Sciatic nerve (tissue), 2 donors: ENCODE measurements at places on chromosomes 5 and 9.

- DNase-seq = no peak
Observed at GRCh38 chr9:77752554-77752953, 104.4 kb upstream of the GNA14 start.

DNA sequence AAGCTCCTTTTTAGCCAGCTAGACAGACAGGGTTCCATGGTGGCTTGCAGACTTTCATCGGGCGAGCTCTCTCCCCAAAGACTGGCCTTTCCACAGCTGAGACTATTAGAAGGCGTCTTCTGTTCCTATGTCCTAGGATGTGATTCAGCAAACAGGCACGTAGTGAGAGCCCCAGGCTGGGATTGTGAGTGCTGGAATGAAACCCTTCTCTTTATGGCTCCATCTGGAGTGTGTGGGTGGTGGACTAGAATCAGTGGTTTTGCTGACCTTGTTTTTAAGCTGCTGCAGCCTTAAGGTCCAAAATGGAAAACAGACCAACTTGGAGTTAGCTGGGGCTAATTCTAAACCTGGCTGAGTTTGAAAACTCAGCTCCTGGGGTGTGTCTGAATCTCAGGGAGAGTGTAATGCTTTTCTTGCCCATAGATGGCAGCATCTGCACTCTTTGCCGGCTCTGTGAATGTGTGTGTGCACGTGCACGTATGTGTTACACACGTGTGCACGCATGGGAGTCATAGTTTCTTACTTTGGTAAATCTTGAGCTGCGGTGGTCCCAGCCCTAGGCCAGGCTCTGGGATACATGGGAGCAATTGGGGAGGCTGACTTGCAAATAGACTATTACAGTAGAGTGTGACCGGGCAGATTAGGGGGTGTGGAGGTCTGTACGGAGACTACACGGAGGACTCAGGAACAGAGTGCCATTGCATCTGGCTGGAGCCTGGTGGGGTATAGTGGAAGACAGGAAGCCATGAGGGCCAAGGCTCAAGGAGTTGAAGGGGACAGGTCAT, 10.7 kb downstream of the GSN start:
- peak; percentile 78 for DNase-seq

GRCh38 chr5:155926031-155926430, 400.9 kb upstream of the SGCD start:
- no peak for DNase-seq

DNA sequence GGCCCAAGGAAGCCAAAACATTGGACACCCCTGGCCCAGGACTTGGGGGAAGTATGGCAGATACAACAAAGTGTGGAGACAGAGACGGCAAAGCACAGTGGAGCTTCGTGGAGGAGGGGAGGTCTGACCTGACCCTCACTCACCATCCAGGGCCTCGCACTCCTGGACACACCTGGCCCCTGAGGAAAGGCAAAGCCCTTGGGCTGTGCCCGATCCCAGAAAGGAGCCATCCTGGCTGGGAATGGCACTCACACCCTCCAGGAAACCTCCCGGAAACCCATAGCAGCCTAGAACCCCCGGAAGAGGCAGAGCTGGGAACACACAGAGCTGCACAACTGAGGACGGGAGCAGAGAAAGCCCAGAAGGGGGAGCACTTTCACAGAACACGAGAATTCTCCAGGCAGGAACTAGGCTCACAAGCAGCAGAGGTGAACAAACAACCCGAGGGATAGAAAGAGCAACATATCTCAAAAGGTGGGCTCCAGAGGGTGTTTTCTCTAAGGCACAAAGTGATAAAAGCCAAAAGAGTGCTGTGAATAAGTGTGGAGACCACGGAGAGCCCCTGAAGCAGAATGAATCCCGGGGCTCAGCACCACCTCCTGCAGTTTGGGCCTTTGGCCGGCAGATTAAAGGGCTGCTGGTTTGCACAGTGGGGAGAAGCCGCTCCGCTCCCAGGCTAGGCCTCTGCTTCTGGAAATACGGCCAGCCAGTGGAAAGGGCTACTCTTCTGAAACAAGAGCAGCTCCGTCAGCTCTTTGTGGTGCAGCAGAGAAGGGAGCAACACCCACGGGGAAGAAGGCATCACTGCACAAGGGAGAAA, 108.2 kb downstream of the UBE2R2 start:
- DNase-seq = no peak

- DNase-seq = no peak
Observed at GRCh38 chr5:61370506-61370905, 38.4 kb downstream of the ZSWIM6 start.

GRCh38 chr5:132104556-132104955, 31.0 kb downstream of the CSF2 start:
- DNase-seq = no peak

DNA sequence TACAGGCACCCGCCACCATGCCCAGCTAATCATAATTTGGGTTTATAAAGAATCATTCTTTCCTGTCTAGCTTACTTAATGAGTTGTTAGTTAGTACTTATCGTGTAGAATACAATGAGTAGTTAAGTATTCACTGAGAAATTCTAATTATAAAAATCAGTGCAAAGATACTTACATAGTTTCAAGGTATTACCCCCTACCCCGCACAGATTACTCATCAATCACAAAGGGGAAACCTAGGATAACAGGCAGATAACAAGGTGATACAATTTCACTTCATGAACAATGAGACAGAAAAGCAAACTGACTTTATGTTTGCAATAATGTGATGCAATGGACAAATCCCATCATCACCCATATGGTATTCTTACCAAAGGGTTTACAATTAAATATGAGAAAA, 109.6 kb downstream of the FAM174A start:
- no peak for DNase-seq

- DNase-seq = no peak
Observed at GRCh38 chr5:143361438-143361837, 42.0 kb downstream of the NR3C1 start.

- no peak for DNase-seq
Observed at GRCh38 chr5:16546732-16547131, 70.1 kb downstream of the RETREG1 start.

DNA sequence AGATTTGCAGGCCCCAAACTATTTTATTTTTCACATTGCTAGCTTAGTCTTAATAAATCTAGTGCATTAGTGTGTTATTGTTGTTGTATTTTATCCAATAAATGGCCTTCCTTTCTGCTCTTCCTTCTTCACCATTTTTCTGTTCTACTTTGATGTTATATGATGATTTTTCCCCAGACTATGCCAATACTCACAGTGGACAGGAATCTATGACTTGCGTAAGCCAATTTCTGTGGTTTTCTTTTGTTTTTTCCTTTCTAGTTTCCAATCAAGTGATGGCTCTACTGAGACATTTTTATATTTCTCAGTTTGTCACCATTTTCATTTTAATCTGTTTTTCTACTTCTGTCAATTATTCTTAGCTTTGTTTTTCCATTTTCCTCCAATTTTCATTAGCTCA, 106.8 kb upstream of the FBXL7 start:
- no peak for DNase-seq

GRCh38 chr9:35827486-35827885, 1.0 kb downstream of the FAM221B start:
- DNase-seq = no peak

GRCh38 chr5:89932771-89933181, 476.8 kb downstream of the CETN3 start:
- DNase-seq = no peak

- peak; percentile 83 for DNase-seq
Observed at GRCh38 chr9:35604578-35605350, at the start of gene TESK1. Gene TESK1 (plus strand): TSS chr9:35605262. CDS start chr9:35605620, 358 bp downstream.
